ENCODE measurements at places on chromosomes 1 and 21.

- DNase-seq: no peak
Measured at GRCh38 chr1:210363119-210363518, 34.4 kb downstream of the HHAT start.

DNA sequence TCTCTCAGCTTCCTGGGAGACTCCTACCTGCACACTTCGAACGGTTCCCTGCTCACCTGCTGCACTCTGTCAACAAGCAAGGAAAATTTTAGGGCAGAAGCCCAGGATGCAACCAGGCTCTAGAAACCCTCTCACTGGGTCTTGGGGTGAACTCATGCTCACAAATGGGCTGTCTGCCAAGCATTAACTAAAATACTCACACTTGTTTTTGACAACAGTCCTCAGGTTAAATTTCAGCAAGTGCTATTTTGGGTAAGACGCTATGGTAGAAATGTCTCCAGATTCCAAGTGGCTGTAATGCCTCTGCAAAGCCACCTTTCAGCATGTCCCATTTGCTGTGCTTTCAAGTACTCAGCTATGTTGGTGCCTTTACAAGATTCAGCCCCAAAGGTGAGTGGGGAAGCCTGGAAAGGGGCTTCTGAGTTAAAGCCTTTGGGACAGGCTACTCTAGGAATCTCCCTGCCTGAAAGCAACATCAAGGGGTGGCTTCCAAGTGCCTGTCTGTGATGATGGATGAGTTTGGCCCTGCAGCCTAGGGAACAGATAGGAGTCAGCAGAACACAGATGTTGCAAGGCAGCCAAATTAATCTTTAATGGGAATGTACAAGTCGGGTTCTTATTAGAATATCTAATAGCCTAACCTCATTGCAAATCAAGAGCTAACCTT is 211.9 kb upstream of the SPAG17 start:
- DNase-seq: no peak

- DNase-seq: no peak
Measured at GRCh38 chr21:36988536-36988935, 18.0 kb upstream of the RIPPLY3 start.

GRCh38 chr1:9193233-9193625 is 41.3 kb upstream of the H6PD start:
- no peak for DNase-seq

GRCh38 chr1:111369645-111370044 is 57.9 kb downstream of the OVGP1 start:
- no peak for DNase-seq

GRCh38 chr1:183323849-183324683 is 94.1 kb downstream of the NMNAT2 start:
- no peak for DNase-seq

All from T follicular helper cell (primary cell).